Astrocyte of the spinal cord (primary cell): ENCODE measurements at places on chromosomes 5 and 9.
A peak's percentile ranks its signal among the peaks of the same experiment; 100 is the strongest.

DNA sequence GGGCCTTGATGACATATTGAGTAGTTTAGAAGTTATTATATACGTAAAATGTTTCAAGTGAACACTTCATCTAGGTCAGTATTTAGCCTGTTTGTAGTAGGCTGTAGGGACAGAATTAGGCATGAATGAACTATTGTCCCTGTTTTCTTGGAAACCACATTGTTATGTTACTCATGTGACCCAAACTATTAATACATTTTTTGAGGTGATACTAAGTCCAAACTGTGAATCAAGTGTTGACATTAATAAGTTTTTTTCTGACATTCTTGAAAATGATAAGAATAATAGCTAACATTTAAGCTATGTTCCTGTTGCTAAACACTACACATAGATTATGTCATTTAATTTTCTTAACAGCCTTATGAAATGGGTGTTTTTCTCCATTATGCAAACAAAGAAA lies 1642.7 kb upstream of the WWC1 start:
- DNase-seq, result no peak

GRCh38 chr5:160171666-160172065 lies 52.4 kb upstream of the PWWP2A start:
- no peak for DNase-seq

GRCh38 chr5:115583474-115583873 lies 18.8 kb downstream of the TICAM2 start:
- peak; percentile 88 for DNase-seq

DNA sequence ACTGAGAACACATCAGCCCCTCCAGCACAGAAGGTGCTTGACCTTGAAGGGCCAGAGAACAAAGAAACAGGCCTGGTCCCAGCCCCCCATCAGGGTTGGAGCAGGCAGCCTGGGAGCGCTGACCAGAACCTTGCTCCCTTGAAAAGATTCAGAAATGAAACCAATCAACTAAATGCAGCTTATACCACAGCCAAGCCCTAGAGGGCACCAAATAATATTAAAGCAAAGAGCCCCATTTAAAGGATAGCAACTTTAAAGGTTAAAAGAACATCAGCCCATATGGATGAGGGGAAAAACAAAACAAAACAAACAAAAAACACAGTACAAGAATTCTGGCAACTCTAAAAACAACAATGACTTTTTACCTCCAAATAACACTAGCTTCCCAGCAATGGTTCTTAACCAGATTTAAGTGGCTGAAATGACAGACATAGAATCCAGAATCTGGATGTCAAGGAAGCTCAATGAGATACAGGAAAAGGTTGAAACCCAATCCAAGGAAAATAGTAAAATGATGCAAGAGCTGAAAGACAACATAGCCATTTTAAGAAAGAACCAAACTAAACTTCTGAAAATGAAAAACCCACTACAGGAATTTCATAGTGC lies 471.9 kb downstream of the MTRR start:
- DNase-seq, result peak; percentile 5
